ENCODE measurements at places on chromosomes 11 and 22.
A peak's percentile ranks its signal among the peaks of the same experiment; 100 is the strongest.

- DNase-seq, result no peak
Measured at GRCh38 chr11:124817036-124817435, 16.8 kb upstream of the MSANTD2 start.

GRCh38 chr11:62856333-62856895, 17.0 kb upstream of the WDR74 start:
- DNase-seq, result no peak

- no peak for DNase-seq
Measured at GRCh38 chr22:25120761-25121212, 78.9 kb upstream of the CRYBB3 start.

GRCh38 chr22:37045958-37046357, 5.6 kb upstream of the KCTD17 start:
- no peak for DNase-seq

GRCh38 chr22:30291058-30291892, 2.0 kb upstream of the CASTOR1 start:
- peak; percentile 53 for DNase-seq

GRCh38 chr11:109041876-109042275, 377.0 kb downstream of the DDX10 start:
- no peak for DNase-seq

- peak; percentile 32 for DNase-seq
Measured at GRCh38 chr11:36258730-36259360, 30.4 kb downstream of the COMMD9 start.

Measured in anterior cingulate cortex (tissue), 58 donors.